ENCODE measurements at places on chromosomes 16 and 17.

DNA sequence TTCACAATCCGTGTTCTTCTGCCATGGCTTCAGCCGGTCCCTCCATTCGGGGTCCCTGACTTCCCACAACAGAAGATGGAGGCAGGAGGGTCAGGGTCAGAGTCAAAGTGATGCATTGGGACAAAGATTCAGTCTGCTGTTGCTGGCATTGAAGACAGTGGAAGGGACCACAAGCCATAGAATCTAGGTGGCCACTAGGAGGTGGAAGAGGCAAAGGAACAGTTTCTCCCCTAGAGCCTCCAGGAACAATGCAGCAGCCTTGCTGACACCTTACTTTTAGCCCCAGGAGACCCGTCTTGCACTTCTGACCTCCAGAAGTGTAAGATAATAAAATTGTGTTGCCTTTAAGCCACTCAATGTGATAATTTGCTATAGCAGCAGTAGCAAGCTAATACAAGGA is 55.9 kb downstream of the MFSD11 start:
- peak; percentile 71 for DNase-seq

- peak; percentile 97 for DNase-seq
These were observed at the start of gene BFAR for GRCh38 chr16:14632693-14633569. BFAR (plus strand) TSS chr16:14632951; CDS start chr16:14644347, 11,396 bp downstream.

DNA sequence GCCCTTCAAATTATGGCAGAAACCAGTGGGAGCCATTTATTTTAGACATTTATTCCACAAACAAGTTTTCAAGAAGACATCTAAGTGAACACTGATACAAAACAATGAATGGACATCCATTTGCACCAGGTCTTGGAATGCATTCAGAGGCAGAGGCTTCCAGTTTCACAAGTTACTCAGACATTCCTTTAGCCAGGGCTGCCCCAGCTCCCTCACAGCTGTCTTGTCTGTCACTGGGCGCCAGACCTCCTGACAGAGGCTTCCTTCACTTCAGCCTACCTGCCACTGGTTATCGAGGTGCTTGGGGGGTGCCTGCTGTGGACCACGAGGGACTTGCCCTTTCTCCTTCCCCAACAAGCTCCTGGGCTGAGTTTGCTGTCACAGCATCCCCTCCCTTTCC is 19.2 kb downstream of the AQP8 start:
- no peak for DNase-seq

GRCh38 chr17:42928714-42929496 is 28.3 kb downstream of the G6PC1 start:
- peak; percentile 53 for DNase-seq

DNA sequence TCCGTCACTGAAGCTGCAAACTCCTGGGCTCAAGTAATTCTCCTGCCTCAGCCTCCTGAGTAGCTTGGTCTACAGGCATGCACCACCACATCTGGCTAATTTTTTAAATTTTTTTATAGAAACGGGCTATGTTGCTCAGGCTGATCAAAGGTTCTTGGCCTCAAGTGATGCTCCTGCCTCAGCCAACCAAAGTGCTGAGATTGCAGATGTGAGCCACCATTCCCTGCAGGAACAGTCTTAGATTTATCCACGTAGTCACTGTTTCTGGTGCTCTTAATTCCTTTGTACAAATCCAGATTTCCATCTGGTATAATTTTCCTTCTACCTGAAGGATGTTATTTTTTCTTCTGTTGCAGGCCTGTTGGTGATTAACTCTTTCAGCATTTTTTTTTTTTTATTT is 13.0 kb downstream of the SLC26A11 start:
- no peak for DNase-seq

- DNase-seq, result peak; percentile 39
These were observed 20.9 kb upstream of the CLEC18A start for GRCh38 chr16:69930117-69930776.

- peak; percentile 10 for DNase-seq
These were observed 134.0 kb upstream of the IRX6 start for GRCh38 chr16:55189682-55190636.

DNA sequence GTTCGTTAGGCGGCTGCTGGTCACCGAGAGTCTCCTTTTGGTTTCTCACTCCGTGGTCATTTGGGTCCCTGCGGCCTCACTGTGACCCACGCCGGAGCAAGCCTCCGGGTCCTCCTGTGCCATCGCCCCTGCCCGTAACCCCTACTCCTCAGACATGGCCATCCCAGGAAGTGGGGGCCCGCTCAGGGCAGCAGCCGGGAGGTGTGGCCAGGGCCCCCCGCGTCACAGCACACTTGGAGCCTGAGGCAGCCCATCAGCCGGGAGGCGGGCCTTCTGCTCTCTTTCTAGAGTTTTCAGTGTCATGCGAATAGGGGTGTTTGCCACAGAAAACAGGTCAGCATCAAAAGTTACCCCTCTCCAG is 7.9 kb upstream of the WFIKKN1 start:
- DNase-seq, result no peak

DNA sequence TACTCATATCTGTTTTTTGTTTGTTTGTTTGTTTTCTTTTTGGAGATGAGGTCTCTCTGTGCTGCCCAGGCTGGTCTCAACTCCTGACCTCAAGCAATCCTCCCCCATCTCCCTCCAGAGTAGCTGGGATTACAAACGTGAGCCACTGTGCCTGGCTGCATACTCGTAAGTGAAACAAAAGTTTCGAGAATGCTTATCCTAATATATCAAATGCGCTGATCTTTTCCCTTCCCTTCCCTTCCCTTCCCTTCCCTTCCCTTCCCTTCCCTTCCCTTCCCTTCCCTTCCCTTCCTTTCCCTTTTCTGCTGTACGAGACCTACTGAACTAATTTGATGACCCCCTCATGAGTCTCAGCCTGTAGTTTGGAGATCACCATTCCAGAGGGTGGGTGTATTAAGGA is 122.1 kb downstream of the RGS9 start:
- DNase-seq, result no peak

All from NCI-H1092 treated with DMSO at 0.1 percent for 48 hours (cell line).